ENCODE measurements at places on chromosomes 2 and 18. TPM values are rescaled to one million over a fixed set of nuclear protein-coding genes. Genes with fewer than 3 reads are reported as not detected.

Gene TMEM237
- 20.8 TPM for total RNA-seq

DNA sequence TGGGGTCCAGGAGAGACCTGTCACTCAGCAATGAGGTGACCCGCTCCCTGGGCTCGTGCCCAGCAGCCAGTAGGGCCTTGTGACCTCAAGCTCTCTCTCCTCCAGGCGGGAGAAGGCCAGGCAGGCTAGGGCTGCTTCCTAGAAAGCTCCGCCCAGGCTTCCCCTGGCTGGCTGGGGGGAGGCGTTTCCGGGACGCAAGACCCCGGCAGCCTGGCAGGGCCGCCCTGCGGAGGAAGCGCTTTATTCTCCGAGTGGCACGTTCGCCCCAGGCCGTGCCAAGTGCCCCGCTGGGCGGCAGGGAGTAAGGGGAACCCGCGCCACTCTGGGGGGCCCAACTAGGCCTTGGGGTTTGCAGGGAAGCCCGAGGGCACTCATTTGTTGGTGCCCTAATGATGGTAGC is 21.2 kb upstream of the EPAS1 start:
- peak; percentile 81 for DNase-seq

Gene GULP1
- 5.1 TPM for total RNA-seq

DNA sequence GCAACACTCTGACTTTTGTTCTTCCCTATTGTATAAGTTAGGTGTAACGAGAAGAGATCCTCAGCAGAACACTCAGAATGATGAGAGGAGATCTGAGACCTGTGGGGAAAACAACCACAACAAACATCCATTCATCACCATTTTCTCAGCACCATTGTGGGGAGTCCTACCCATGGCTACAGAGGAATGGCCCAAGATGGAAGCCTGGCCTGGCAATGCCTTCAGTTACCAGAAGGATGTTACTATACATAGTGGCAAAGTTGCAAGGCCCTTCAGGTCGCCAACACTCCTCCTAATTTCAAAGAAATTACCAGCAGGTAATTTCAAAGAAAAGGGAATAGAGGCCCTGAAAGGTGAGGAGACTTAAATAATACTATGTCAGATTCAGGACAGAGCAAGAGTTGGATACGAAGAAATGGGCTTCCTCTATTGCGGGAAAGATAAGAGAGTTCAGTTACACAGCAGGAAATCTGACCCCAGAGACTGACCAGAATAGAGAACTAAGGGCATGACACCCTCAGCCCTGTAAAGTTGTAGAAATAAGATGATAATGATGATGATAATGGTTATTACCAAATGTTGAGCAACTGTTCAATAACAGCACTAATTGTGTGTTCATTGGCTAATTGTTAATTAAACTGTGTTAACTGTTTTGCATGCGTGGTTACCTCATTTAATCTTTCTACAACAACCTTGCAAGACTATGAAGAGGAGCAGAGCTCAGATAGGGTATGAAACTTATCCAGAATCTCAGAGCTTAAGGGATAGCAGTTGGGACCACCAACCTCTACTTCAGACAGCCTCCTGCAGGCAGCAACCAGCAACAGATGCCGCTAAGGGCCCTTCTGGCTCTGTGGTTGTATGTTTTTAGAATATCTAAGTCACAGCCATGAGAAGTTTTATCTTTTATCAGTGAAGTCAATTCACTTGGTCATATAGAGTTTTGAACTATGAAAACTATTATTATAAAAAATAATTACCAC is 37.5 kb downstream of the DHRS9 start:
- no peak for DNase-seq

- DNase-seq, result no peak
Observed at GRCh38 chr2:242012956-242013764, 143.6 kb downstream of the RTP5 start.

Gene SMYD1
- 364 TPM for total RNA-seq

Gene ZNF521
- total RNA-seq, result 10.5 TPM

DNA sequence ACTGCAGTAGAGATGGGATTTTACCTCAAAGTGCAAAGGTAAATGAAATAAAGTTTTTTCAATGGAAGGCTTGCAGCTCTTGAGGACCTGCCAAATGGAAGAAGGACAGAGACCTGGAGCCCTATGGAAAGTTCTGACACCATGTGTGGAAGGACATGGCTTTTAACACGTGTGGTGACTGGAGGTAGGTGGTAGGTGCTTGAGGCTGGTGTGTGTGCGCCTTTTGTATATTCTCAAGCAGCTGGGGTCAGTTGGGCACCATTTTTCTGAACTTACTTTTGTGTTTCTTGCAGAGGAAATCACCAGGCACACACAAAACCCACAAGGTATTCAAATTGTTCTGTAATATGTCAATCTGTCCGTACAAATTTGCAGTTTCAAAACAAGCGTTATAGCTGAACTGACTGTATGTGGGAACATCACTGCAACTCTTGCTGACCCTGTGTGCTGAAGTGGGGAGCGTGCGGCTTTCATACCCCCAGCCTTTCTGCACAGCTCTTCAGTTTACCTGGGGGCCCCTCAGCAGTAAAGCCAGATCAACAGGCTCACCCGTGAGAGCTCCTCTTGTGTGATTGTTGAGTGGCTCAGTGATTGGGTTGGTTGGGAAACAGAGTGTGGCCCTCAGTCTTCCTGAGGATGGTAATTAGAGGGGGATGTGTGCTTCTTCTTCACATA is 363 bp downstream of the GREB1 start:
- DNase-seq, result no peak
